ENCODE measurements at places on chromosomes 4 and X. TPM values are rescaled to one million over a fixed set of nuclear protein-coding genes. Genes with fewer than 3 reads are reported as not detected.
A peak's percentile ranks its signal among the peaks of the same experiment; 100 is the strongest.

DNA sequence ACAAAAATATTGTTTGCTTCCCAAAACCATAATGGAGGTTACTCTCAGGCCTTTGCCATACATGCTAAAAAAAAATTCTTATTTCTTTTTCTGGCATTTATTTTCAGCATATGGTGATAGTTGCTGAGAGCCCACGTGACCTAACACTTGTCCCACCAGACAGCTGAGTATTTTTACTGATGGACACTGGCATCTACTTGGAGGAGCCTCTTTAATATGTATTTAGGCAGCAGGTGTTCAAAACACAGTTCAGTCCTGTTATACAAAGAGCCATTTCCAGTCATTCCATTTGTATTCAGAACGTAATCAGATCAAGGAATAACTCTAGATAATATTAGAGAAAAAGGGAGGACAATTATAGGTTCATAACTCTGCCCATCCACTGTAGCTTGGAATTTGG lies 95.5 kb downstream of the CXCL13 start:
- no peak for DNase-seq

DNA sequence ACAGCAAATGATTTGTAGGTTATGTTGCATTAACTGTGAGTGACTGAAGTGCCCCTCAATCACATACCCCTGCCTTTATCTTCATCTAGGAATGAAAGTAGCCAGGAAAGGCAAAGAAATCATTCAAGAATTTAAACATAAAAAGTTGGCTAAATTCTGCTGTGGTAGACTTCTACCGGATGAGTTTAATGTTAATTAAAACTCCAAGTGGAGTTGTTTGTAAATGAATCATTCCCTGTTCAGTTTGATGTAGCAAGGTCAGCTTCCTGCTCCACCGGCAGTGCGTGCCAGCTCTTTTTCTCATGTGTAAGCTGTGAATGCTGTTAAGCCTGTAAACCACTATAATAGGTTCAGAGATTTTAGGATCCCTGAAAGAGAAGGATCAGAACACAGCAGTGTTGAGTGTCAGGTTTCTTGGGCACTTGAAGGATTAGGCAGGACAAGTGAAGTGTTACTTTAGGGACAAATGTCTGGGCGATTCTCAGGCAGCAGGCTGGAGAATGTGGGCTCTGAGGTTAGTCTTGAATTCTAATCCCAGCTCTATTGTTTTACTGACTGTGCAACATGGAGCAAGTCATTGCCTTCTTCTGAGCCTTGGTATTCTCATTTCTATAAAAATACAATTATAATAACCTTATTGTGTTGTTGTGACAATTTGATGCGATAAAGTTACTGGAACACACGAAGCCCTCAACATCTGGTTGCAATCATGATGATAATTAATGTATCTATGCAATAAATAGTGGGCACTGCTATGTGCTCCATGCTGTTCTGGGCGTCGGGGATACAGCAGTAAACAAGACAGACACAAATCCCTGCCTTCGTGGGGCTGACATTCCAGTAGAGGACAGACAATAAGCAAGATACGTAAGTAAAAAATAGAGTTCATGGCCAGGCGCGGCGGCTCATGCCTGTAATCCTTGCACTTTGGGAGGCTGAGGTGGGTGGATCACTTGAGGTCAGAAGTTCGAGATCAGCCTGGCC lies 112.0 kb downstream of the SHROOM3 start:
- peak; percentile 70 for DNase-seq

GRCh38 chr4:17370818-17371217 lies 141.1 kb downstream of the QDPR start:
- no peak for DNase-seq

VCX gene
- not detected for total RNA-seq

DNA sequence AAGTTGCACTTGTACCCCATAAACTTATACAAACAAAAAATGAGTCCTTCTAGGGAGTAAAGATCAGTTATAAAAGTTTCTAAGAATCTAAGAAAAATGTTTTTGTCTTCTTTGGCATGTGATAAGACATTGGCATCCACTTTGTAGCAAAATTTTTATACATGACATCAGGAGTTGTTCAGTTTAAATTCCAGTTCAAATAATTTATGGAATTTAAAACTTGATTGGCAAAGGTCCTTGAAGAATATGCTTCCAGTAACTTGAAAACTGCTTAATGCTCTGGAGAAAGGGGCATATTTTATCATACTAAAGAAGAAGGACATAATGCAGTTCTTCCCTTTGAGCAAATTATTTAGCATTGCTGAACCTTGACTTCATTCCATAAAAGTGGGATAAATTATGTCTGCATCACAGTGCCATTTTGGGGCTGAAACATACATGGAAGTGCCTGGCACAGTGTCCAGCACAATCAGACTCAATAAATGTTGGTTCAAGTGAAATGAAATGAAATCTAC lies 163.3 kb upstream of the IL15 start:
- DNase-seq = no peak

GRCh38 chr4:33831442-33832066 lies 2412.8 kb downstream of the ARAP2 start:
- peak; percentile 31 for DNase-seq

DNA sequence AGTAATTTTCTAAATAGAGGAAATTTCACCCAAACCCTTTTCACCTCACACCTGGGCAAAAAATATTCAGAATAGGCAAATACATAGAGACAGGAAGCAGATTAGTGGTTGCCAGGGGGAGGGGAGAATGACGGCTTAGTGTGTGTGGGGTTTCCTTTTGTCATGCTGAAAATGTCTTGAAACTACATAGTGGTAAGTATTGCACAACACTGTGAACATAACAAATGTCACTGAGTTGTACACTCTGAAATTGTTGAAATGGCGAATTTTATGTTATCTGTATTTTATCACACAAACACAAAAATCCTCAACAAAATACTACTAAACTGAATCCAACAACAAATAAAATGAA lies 60.7 kb upstream of the PLAC1 start:
- peak; percentile 25 for DNase-seq

DNA sequence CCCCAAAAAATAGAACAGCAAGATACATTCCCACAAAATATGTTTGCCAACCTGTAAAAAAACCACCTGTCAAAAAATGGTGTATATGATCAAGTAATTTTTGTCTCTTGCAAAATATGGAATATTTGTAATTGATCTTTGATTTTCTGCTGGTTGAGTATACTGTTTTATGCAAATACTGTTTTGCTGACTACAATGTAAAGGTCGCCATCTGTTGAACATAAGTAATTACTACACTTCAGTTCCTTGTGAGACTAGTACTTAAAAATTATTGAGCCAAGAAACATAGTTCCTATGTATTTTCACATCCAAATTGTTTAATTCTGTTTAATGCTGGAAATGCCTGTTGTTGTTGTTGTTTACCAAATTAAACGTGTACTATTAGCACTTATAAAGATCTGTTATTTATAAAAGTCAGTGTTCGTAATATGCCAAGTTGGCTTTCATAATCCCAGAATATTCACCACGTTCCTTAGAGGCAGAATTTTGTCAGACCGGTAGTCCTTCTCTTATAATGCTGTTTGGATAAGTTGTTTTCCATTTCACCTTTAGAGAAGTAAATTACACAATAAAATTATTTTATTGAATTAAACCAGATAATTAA lies 144.2 kb downstream of the PDLIM5 start:
- DNase-seq = peak; percentile 52

PLS3 gene
- total RNA-seq = 223 TPM

DNA sequence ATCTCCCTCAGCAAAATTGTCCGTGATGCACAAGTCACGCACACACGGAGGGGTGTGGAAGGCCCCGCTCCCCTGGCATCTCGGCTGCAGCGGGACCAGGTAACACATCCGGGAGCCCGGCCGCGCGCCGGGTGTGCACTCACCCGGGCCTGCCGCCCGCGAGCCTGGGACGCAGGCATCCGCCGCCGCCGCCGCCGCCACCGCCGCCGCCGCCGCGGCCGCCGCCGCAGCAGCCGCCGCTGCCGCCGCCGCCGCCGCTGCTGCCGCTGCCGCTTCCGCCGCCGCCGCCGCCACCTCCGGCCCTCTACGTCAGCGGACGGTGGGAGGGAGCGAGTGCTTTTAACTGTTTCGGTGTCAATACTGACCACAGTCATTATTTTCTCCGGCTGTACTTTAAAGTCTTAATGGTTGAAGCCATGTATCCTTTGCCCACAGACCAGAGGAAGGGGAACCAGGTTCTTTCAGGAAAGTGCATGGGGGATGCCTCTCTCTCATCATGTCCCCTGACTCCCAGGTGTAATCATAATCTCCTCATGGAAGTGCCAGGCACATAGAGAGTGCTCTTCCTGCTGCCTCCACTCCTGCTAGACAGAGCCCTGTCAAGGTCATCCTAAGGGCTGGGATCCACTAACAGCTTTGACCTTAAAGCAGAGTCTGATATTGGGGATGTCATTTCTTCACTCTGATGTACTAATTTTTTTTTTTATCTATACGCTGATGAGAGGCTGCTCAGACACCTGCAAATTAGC lies 38.0 kb downstream of the MAGEE2 start:
- DNase-seq = peak; percentile 17

- DNase-seq = peak; percentile 35
Measured at GRCh38 chr4:152860046-152860445, 76.1 kb upstream of the FHDC1 start.

- DNase-seq = no peak
Measured at GRCh38 chr4:124797223-124797622, 84.7 kb upstream of the ANKRD50 start.

- no peak for DNase-seq
Measured at GRCh38 chr4:65724973-65725372, 54.7 kb upstream of the EPHA5 start.

DNA sequence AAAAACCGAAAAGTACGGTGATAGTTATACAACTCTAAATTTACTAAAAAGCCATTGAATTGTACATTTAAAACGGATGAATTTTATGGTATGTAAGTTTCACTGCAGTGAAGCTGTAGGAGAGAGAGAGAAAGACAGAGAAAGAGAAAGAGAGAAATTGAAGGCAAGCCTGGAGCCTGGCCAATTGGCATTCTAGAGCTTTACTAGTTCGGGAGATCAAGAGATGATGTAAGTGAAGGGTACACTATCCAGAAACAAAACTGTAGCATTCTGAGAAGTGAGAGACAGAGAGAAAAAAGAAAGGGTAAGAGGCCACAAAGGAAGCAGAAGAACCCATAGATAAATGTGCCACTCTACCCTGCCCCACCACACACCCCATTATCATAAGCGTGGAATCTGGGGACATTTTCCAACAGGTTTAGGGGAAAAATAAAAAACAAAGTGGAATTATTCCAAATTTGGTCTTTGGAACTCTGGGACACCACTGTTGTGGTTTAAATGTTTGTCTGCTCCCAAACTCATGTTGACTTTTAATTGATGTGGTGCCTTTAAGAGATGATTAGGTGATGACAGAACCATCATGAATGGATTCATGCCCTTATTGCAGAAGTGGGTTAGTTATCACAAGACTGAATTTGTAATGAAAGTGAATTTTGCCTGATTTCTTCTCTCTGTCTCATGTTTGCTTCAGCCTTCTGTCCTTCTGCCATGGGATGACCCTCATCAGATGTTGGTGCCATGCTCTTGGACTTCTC lies 123.0 kb upstream of the PLS3 start:
- DNase-seq = no peak

STARD8 gene
- 1.5 TPM for total RNA-seq

DNA sequence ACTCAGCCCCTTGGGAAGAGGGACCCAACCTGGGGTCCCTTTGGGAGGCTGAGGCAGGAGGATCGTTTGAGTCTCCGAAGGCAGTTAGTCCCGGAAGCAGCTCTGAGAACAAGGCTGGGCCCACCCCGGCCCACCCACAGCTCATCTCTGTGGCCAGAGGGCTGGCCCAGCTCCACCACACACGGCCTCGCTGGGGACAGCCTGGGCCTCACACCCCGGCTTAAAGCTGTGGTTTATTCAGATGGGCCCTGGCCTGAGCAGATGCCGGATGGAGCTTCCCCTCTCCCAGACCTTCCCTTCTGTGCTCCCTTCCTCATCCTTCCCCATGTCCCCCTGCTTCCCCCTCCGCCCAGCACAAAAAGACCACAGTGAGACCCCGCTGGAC lies 54.4 kb downstream of the FAM53A start:
- no peak for DNase-seq

GRCh38 chr4:95676190-95676589 lies 127.4 kb upstream of the UNC5C start:
- DNase-seq = no peak

DNA sequence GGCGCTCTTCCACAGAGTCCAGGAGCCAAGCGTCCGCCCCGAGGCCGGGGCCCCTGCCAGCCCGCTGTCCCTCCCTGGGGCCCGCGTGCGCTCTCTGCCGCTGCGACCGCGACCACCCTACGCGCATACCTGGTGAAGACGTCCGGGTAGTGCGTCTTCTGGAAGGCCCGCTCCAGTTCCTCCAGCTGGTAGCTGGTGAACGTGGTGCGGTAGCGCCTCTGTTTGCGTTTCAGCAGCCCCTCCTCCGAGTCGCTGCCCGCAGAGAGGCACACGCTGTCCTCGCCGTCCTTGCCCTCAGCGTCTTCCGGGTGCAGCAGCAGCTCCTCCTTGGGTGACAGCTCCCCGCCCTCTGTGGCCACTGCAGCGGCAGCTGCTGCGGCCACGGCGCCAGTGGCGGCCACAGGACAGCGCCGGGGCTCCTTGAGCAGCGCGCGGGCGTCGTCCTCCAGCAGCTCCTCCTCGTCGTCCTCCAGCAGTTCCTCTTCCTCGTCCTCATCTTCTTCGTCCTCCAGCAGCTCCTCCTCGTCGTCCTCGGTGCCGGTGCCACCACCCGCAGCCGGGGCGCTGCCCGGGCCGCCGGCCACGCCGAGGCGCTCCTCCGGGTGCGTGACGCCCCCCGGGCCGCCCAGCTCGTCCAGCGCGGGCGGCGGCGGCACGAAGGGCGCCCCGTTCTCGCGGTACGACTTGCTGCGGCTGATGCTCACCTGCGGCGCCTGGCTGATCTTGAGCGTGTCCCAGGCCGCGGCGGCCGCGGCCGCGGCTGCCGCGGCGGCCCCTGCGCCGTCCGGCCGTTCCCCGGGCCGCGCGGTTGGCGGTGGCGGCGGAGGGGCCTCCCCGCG lies 2.8 kb downstream of the ARX start:
- DNase-seq = no peak

All from fibroblast of lung (primary cell).